Activated CD4-positive, alpha-beta T cell treated with anti-CD3 and anti-CD28 coated beads, Interleukin-2, amount 10 ng/mL, durations not matched to agents 7 days and 5 days (primary cell): ENCODE measurements at places on chromosomes 6 and 20. TPM values are rescaled to one million over a fixed set of nuclear protein-coding genes. Genes with fewer than 3 reads are reported as not detected.

The CCN5 gene
- not detected for total RNA-seq

The SERPINB1 gene
- total RNA-seq: 62.8 TPM

- DNase-seq: no peak
Observed at GRCh38 chr20:13101706-13102105, 92.9 kb downstream of the SPTLC3 start.

DNA sequence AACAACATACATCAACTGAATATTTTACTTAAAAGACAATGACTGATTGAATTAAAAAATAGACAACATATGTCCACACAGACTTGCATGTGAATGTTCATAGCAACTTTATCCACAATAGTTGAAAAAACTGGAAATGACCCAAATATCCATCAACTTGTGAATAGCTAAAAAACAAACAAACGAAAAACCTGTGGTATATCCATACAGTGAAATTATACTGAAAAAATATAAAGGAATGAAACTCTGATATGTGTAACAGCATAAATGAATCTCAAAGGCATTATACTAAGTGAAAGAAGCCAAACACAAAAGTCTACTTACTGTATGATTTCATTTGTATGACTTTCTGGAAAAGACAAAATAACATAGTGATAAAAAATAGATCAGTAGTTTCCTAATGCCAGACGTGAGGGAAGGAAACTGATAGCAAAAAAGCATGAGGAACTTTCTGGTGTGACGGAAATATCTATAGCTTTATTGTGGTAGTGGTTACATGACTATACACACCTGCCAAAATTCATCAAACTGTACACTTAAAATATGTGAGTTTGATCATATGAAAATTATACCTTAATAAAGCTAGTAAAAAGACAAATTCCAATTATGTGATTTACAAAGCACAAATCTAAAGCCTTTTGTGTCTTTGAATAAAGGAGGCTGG is 123.2 kb downstream of the BACH2 start:
- DNase-seq: no peak
